NCI-H1048 (cell line): ENCODE measurements at places on chromosomes 5 and 9.

DNA sequence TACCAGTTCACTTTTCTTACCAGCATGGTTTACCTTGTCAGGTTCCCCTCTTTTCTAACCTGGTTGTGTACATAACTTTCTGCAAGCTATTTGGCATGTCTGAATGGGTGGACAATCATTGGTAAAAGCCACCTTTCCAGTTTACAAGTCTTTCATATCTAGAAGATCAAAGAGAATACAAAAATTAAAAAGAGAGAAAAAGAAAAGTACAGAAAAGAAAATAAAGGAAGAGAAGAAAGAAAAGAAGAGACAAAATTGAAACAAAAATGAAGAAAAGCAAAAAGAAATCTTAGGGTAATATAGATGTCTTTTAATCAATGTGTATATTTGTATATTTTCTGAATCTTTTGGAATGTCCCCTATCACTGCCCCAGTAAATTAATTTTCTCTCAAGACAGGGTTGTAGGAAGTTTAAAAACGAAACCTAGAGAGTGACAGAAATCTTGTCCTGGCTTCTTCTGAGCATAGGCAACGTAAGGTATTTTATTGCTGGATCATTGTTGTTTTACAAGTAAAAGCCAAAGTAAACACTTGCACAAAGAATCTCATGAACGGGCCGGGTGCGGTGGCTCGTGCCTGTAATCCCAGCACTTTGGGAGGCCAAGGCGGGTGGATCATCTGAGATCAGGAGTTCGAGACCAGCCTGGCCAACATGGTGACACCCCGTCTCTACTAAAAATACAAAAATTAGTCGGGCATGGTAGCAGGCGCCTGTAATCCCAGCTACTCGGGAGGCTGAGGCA, 98.7 kb upstream of the IFNE start:
- DNase-seq, result no peak

DNA sequence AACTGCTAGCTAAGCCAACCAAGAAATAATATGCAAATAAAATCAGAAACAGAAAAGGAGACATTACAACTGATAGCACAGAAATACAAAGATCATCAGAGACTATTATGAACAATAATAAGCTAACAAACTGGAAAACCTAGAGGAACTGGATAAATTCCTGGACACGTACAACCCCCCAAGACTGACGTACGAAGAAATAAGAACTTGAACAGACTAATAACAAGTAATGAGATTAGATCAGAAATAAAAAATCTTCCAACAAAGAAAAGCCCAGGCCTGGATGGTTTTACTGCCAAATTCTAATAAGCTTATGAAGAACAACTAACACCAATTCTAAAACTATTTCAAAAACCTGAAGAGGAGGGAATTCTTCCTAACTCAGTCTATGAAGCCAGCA, 67.9 kb downstream of the EPB41L4A start:
- no peak for DNase-seq

GRCh38 chr5:69288069-69288468, 44.5 kb downstream of the CCDC125 start:
- no peak for DNase-seq

- no peak for DNase-seq
These were observed 147.3 kb downstream of the FBXL7 start for GRCh38 chr5:15647251-15647650.

DNA sequence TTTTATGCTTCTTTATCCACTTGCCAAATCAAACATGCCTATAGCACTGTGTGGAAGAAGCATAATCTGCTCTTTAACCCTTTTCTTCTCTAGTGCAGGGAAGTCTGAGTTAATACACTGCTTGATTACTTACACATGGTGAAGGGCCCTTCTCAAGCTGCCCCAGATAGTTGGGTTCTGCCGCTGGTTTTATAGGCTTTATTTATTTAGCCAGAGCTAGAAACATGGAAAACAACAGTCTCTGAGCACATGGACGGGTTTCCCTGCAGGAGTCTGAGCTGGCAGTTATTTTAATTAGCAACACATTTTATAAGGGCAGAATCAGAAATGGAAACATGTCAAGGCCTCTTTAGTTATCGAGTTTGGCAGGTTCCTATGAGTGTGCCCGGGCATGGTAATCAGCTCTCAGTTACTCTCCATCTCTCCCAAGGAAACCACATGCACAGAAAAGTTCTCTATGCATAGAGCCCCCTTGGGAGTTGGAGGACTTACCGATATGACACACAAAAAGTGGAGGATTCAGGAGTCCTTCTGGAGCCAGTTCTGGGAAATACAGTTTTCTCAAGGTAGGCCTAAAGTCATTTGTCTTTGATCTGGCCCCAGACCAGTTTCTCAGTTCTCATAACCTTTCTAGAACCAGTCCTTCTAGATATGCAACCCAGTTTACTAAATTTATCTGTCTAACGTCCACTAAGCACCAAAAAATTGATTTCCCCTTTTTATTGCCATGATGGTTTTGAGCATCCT, 564.8 kb downstream of the ACTL7B start:
- DNase-seq, result no peak

DNA sequence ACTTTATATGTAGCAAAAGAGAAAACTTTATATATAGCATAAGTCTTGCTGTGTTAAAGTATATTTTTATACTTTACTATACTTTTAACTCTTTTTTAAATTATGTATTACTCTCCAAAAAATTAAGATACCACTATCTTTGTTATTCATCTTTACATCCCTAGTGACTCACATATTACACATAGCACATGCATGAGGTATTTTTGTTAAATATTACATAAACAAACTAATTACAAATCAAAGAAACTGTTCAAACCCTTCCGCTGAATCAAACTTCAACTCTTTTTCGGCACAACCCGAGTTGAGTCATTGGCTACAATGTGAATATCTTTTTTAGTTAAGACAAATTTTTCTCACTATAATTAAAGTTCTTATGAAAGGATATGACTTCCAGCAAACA, 32.1 kb downstream of the NADK2 start:
- DNase-seq, result no peak

GRCh38 chr5:64914396-64914795, 145.7 kb downstream of the CWC27 start:
- no peak for DNase-seq
